ENCODE measurements at places on chromosomes 12 and 14. TPM values are rescaled to one million over a fixed set of nuclear protein-coding genes. Genes with fewer than 3 reads are reported as not detected.
A peak's percentile ranks its signal among the peaks of the same experiment; 100 is the strongest.

DNA sequence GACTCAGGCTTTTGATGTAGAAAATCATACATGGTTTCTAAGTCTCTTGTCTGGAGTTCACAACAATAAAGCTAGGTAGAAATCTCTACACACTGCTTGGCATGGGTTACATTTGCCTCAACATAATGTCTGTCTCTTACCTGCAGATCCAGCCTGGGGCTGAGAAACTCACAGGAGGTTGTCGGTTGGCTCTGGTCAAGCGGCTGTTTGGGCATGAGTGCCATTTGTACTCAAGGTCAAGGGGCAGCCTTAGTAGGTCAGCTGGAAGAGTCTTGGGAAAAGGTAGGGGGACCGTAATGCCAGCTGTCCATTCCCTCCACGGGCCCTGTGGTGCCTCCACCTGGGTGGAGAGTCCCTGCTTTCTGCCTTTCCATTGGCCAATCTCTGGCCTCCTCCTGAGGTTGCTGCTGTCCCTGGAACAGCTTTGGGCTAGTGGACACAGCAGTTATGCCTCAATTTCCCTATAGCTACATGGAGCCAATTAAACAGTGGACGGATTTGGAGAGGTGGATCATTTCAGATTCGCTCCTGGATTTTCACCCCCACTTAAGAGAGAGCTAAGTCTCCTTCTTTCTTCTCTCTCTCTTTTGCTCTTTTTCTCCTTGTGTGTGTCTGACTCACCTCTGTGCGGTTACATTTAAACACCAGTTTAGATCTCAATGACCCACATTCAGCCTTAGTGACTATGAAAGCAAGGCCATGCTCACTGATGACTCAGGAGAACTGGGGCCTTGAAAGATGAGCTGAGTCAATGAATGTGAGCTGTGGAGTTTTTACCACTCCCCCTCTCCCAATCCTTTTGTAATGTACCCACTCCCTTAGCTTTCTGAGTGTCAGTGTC, 132.8 kb upstream of the HIF1A start:
- H3K27me3 ChIP-seq: no peaks in the 10 kb centered on the region
- H3K27ac ChIP-seq: peak overlapping the region; percentile 69
- no peaks in the 10 kb centered on the region for H3K36me3 ChIP-seq
- no peak for DNase-seq

DNA sequence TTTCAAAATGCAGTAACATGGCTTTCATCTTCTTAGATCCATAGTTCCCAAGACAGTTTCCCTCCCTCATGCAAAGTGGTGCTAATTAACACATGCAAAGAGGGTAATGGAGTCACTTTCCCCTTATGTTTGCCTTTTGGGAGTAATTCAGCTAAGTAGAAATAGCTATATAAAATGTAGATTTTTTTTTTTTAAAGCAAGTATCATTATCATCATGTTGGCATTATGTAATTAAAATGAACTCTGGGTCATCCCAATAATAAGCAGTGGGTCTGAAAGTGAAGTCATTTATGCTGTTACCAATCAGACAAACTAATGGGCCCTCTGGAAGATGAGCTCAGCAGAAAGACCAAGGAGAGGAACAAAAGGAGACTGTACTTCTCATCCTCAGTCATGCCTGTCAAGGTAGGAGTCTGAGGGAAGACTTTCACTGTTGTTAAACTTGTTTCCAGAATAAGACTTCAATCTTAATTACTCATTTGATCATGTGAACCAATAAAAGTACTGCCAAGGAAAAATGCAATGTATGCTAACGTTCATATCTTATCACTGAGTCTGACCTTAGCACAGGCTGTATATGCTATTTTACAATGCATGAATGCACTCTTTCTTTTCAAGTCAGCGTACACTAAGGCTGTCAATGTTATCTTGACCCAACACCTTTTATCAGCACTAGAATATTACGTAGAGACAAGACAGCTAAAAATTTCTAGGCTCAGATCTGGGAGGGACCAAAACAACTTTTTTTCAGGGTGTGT, 26.8 kb downstream of the AREL1 start:
- no peaks in the 10 kb centered on the region for H3K36me3 ChIP-seq
- DNase-seq: no peak
- no peak overlapping the region for H3K27ac ChIP-seq
- no peaks in the 10 kb centered on the region for H3K27me3 ChIP-seq
- no peak overlapping the region for H3K4me3 ChIP-seq
- H3K4me1 ChIP-seq: no peaks in the 10 kb centered on the region

- no peaks in the 10 kb centered on the region for H3K36me3 ChIP-seq
- H3K4me1 ChIP-seq: no peaks in the 10 kb centered on the region
- no peaks in the 10 kb centered on the region for H3K27me3 ChIP-seq
Measured at GRCh38 chr12:76383988-76384387, 35.8 kb upstream of the BBS10 start.

DNA sequence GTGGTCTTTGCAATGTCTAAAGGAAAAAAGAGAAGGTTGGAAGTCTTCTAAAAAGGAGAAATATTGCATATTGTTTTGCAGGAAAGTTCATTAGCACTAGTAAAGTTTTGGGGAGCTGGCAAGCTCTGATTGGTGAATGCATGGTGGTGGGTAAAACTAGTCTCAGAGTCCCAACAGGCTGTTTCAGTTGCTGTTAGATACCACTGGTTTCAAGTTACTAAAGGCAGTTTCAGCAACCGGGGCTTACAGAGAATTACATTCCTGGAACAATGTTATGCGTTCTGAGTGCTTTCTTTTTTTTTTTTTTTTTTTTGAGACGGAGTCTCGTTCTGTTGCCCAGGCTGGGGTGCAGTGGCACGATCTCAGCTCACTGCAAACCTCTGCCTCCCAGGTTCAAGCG, 208.2 kb downstream of the EPS8 start:
- no peaks in the 10 kb centered on the region for H3K4me1 ChIP-seq
- H3K27me3 ChIP-seq: no peaks in the 10 kb centered on the region
- no peak for DNase-seq
- no peaks in the 10 kb centered on the region for H3K36me3 ChIP-seq
- H3K27ac ChIP-seq: no peak overlapping the region
- H3K4me3 ChIP-seq: no peak overlapping the region

GRCh38 chr12:25271486-25272098, 20.9 kb upstream of the KRAS start:
- H3K27ac ChIP-seq: no peak overlapping the region
- no peak for DNase-seq
- H3K4me1 ChIP-seq: no peaks in the 10 kb centered on the region
- H3K4me3 ChIP-seq: no peak overlapping the region
- no peaks in the 10 kb centered on the region for H3K36me3 ChIP-seq

- H3K36me3 ChIP-seq: no peaks in the 10 kb centered on the region
- H3K4me3 ChIP-seq: peak within 1 kb of the TSS; percentile 46
- H3K4me1 ChIP-seq: peaks cover 7% of the 10 kb centered on the region
- H3K27ac ChIP-seq: peak within 1 kb of the TSS; percentile 85
Measured at GRCh38 chr12:7128681-7129286, at the start of gene RBP5. TSS of gene RBP5 (minus strand) at chr12:7128889. CDS start at chr12:7128775, 114 bp downstream.

DNA sequence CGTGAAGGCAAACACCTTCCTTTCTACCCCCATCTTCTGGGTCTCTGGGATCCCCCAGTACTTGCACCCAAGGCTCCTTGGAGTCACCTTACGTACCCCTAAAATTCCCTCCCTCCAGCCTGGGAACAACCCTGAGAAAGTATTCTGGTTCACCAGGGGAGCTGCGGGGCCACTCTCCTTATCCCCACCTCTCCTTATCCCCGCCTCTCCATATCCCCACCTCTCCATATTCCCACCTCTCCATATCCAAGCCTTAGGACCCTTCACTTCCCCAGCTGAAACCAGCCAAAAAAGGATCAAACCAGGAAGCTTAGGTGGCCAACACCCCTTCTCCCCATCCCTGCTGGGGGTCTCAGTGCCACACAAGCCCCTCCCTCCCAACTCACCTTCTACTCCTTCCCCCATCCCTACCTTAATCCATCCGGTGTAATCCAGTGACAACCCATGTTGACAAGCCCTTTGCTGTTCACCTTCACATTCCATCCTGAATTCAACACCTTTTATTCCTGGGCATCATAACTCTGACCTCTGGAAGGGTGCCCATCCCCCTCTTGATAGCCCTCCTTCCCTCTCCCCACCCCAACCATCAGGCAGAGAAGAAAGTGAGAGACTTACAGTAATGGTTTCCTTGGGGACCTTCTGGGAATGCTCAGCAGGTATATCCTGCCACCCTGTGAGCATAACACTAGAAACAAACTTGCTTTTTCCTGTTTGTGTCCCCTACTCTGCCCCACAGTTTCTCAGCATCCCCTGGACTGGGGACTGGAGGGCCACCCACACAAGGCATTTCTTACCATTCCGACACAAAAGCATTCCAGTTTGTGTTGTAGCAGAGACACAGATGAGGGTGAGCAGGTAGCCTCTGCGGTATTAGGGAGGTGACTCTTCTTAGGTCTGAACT, 1.6 kb upstream of the MSI1 start:
- DNase-seq: no peak
- H3K4me3 ChIP-seq: no peak overlapping the region
- peaks cover 13% of the 10 kb centered on the region for H3K4me1 ChIP-seq
- peaks cover 3% of the 10 kb centered on the region for H3K27me3 ChIP-seq
- no peaks in the 10 kb centered on the region for H3K36me3 ChIP-seq

Gene SIX4
- 0.26 TPM for total RNA-seq

Gene SCNN1A
- total RNA-seq: 12.3 TPM

Gene C14orf180
- 2.1 TPM for total RNA-seq

Gene PLEKHD1
- not detected for total RNA-seq
